ENCODE measurements at places on chromosomes 5 and 9.

- no peak for DNase-seq
Measured at GRCh38 chr9:71737455-71737854, 30.9 kb downstream of the CEMIP2 start.

GRCh38 chr5:124234022-124234769 is 512.2 kb downstream of the ZNF608 start:
- no peak for DNase-seq

DNA sequence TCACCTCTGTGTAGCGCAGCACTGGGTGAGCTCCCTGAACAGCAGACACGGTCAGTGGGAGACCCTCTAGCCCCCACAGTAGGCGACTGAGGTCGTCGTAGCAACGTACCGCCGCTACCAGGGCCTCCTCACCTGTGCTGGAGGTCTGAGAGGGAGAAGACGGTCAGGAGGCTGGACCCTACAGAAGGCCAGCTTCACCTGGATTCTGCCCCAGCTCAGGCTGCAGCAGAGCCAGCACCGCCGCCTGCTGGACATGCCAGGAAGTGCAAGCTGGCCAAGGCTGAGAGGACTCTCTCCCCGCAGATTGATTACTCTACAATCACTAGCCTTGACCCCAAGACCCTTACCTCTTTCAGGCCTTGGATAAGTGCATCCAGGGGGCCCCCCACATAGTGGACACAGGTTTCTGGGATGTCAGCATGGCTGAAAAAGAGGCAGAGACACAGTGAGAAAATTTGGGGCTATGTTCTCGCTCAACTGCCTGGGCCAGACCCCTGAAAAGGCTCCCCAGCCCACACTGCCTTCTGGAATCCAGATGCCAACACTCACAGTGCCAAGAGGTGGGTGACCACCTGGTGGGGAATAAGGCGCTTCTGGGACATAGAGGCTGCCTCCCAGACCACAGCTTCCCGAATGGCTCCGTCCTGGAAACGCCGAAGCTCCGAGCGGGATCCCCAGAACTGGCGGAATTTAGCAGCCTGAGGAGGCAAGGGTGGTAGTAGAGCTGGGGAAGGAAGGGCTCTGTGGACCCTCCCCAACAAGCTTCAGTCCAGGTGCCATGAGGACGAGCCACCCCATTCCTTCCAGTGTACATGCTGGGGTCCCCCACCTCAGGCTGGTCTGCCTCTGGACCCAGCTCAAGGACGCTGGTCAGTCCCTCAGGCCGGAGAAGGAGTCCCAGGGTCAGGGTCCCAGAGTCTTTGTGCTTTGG is 6.9 kb downstream of the NOL6 start:
- no peak for DNase-seq

DNA sequence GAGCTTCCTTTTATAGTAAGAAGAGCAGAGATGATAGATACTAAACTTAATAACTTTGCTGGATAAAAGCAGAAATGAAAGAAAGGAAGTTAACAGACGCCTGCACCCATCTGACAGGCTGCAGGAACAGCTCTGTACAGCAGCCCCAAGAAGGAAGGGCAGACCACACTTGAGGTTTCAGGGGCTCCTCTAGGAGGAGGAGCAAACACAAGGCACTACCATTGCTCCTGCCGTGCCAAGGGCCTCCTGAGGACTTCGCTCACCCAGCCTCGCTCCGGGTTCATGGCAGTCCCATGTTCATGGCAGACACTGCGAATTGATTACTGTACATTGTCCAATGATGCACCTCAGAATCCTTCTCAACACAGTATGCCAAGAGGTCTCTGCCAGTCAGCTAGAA is 85.1 kb downstream of the AMBP start:
- no peak for DNase-seq

- peak; percentile 43 for DNase-seq
Measured at GRCh38 chr5:126656401-126657007, 55.8 kb downstream of the PHAX start.

GRCh38 chr5:169798438-169798837 is 161.4 kb downstream of the DOCK2 start:
- no peak for DNase-seq

GRCh38 chr5:173680660-173681242 is 64.3 kb upstream of the BOD1 start:
- no peak for DNase-seq

- DNase-seq: no peak
Measured at GRCh38 chr9:136773386-136774044, 9.2 kb upstream of the LCN15 start.

DNA sequence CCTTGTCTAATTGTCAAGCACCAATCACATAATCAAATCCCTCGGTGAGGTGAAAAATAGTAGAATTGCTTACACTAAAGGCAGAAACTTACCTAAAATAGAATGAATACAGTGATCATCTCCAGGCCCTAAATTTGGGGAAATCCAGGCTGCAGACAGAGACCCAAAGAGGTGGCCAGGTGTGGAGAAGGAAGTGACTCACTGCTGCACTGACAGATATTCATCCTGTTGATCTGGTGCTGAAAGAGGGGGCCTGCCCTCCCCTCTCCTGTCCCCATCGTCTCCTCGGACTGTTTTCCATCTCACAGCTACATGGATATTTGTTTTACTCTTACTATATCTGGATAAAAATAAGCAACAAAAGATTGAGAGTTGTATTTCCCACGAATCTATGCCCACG is 15.9 kb downstream of the OR2Y1 start:
- no peak for DNase-seq

GRCh38 chr9:35842795-35843194 is 13.8 kb downstream of the TMEM8B start:
- no peak for DNase-seq

DNA sequence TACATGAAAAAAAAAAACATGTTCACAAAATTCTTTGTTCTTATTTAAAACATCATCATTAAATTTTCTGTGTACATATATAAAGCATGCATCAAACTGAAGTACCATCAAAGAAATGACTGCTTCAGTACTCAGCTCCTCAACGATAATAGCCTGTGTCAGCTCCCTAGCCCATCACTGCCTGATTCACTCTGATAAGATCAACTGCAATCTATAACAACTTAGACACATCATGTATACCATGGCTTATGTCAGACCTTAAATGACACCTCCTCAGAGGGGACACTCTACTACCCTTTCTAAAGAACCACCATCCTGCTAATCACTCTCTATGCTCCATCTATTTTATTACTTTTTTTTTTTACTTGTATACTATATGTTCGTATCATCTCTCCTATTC is 200.5 kb upstream of the TLE4 start:
- DNase-seq: no peak

GRCh38 chr5:132687995-132688394 is 14.2 kb downstream of the IL4 start:
- DNase-seq: no peak

GRCh38 chr5:107567901-107568671 is 102.7 kb downstream of the EFNA5 start:
- DNase-seq: no peak

GRCh38 chr9:14170973-14171596 is 142.9 kb downstream of the NFIB start:
- DNase-seq: no peak

DNA sequence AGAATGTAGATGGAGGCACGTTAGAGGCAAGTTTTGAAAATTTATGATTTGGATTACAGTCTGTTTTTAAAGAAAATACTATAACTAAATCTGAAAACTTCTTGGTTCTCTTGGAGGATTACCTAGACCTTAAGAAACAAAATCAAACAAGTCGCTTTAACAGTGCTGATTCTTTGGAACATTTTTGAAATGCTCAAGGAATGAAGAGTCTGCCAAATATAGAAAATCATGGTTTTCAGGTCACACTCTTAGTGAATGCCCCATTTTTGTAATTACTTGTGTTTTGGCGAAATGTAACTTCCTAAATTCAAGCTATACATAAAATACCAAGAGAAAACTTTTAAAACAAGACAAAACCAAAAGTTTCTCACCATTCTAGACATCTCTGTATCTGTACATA is 93.2 kb downstream of the EQTN start:
- DNase-seq: no peak

DNA sequence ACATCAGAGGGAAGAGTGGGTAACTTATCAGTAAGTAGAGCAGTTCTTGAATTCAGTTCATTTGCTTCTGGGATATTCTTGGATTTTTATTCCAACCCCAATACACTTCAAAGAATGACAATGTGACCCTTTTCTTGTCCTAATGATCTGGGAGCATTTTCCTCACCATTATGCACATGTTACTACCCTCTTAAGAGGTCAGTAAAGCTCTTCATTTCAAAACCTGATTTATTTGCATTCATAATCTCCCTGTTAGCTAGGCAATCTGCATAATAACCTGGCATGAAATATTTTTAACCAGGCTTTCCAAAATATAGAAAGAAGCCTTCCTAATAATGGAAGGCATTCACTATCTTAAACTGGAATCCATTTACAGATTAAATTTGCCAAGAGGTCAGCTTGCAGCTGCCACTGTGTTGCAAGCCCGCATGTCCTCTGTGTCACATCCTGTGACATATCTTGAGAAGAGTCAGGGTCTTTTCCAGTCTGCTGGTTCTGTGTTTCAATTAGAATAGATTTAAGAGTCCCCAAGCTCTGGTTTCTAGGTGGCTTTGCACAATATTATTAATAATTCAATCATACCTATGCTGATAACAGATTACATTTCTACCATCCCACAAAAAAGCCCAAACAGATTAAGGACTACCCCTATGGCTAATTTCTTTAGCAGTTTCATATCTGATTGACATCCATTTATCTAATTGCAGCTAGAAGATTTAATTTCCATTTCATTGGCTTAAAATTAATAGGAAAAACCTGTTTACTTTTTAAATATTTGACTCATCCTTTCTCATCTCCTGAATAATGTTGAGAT is 30.9 kb upstream of the PPP2R2B start:
- DNase-seq: no peak

Data from hippocampal formation (tissue), 2 donors.